ENCODE measurements at places on chromosomes 1 and 21.

- DNase-seq = no peak
Observed at GRCh38 chr1:10728595-10729410, 67.6 kb downstream of the CASZ1 start.

DNA sequence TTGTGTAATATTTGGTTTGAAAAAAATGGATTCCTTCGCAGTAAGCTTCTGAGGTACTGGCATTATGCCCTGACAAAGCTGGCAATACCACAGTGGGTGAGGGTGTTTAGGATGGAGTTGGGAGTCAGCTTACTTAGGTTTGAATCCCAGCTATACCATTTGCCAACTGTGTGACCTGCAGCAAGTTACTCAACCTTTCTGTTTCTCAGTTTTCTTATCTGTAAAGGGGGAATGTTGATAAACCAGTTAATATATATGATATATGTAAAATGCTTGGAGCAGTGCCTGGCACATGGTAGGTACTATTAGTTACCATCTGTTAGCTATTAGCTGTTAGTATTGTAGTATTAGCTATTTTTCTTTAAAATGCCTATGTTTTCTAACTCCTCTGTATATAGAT, 4.9 kb upstream of the HDGF start:
- no peak for DNase-seq

- DNase-seq = peak; percentile 73
Observed at GRCh38 chr1:117017648-117018047, 16.1 kb downstream of the CD101 start.

GRCh38 chr1:246647513-246647912, 76.7 kb upstream of the SCCPDH start:
- DNase-seq = no peak

DNA sequence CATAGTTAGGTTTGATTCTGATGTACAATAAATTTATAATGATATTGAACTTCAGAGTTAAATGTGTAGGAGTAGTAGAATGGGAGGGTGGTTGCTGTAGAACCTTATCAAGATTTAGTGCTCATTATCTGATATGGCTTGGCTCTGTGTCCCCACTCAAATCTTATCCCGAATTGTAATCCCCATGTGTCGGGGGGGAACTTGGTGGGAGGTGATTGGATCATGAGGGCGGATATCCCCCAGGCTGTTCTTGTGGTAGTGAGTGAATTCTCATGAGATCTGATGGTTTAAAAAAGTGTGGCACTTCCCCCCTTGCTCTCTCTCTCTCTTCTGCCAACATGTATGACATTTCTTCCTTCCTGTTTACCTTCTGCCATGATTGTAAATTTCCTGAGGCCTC, 265.5 kb downstream of the GRIK1 start:
- no peak for DNase-seq

GRCh38 chr1:48028218-48029069, 31.3 kb upstream of the TRABD2B start:
- DNase-seq = no peak

DNA sequence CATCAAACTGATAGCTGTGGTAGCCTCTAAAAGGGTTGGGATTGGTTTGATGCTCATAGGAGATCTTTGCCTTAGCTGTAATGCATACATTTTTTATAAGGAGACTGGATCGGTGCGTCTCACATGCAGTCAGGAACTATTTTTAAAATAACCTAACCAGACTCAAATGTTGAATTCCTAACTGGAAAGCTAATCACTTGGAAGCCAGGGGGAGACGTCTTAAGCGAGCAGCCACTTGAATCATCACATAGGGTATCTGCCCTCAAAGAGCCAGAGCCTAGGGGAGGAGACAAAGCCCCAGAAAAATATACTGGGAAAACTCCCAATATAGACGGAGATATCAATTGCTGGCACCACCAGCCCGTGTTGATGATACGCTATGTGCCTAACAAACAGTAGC, 61.7 kb upstream of the PUM1 start:
- no peak for DNase-seq

- DNase-seq = no peak
Observed at GRCh38 chr1:230197644-230198567, 130.9 kb downstream of the GALNT2 start.

GRCh38 chr1:3530926-3531818, 76.7 kb downstream of the ARHGEF16 start:
- DNase-seq = no peak

DNA sequence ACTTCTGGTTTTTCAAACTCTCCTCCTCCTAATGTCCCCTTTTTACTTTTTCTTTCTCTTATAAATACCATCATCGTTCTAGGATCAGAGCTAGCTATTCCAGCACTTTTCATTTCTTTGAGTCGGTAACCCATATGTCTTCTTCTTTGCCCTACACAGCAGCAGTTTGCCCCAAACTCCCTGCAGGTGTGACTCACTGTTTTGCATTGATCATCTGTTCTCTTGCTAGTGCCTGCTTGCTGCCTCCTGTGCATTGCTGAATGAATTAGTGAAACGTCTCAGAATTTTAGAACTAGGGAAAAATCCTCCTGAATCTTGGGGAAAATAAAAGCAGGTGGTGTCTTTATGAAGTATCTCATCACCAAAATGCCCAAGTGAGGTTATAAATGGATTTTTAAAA, 21.7 kb downstream of the KCNK2 start:
- no peak for DNase-seq

DNA sequence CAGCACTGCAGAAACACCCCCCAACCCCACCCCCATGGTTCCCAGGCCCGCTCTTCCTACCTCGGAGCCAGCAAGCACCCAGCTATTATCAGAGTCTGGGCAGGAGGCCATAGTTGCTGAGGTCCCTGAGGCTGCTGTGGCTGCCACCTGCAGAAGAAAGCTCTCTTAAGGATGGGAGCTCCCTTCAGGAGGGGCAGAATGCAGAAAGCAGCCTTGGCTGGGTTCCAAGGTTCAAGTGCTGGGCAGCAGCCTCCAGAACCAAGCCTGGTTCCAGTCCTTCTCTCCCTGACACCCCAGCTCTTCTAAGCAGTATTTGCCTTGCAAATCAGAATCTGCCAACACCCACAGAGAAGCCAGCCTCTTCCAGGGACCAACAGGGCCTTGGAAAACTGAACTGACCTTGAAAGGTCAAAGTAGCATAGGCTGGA, 2.3 kb downstream of the PBXIP1 start:
- no peak for DNase-seq

DNA sequence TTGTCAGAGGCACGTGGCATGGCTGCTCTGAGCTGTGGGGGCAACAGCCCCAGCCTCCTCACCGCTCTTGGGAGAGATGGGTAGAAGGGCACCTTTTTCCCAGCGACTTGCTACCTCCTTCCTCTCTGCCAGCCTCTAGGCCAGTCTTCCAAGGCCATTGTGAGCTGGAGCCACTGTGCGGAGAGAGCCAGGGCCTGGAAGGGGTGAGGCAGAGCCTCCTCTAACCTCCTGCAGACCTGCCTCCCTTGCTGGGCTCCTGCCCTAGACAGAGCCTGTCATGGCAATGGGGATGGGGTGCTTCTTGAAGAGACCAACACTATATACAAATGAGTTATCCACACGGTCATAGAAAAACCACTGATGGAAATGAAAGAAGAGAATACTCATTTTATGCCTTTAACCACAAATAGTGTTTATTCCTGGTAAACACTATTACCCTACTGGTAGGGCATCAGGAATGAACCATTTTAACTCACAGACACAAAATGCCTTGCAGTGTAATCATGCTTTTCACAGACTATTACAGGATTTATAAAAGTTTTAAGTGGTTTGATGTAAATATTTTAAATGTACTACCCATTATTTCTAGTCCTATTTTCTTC, 5.0 kb upstream of the IGFN1 start:
- no peak for DNase-seq

GRCh38 chr1:167718914-167719691, 2.7 kb upstream of the MPZL1 start:
- DNase-seq = no peak

DNA sequence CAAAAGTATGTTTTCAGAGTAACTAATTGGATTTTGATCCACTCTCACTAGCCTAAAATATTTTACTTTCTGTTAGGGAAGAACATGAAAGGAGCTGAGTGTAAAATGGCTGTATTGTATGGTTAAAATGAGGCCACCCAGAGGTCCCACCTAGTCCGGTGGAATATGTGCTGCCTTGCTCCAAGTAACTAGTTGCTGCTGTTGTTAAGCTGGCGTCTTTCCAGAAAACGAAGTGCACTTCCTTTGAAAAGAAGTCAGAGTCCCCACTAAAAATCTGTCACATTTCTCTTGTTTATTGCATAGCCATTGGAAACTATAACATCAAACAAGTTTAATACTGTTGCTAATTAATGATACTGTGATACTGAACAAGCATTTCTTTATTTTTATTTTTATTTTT, 3.2 kb downstream of the SLC25A33 start:
- no peak for DNase-seq

DNA sequence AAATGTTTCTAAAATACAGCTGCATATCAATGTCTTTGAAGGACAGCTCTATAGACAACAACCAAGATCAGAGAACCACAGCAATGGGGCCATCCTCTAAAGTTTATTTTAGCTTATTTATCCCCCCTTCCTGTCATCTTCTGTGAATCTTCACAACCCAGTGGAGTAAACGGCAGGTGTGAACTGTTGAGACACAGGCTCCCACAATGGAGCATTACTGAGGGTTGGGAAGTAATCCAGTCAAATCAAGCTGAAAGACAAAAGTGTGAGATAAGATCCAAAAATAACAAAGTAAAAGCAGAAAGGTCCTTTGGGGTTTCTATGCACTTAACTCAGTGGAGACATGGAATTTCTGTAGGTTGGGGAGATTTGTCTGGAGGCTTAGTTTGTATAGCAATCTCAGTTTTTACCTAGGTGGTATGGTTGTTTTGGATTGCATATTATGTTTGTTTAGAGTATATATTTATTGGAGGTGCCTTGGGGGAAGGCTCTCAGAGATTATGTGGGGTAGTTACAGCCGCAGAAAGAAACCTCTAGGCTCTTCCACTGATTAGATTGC, 286.9 kb upstream of the ADGRL2 start:
- no peak for DNase-seq

GRCh38 chr1:163442895-163443294, 121.1 kb downstream of the NUF2 start:
- no peak for DNase-seq

GRCh38 chr1:4147509-4147908, 247.4 kb upstream of the C1orf174 start:
- DNase-seq = no peak

DNA sequence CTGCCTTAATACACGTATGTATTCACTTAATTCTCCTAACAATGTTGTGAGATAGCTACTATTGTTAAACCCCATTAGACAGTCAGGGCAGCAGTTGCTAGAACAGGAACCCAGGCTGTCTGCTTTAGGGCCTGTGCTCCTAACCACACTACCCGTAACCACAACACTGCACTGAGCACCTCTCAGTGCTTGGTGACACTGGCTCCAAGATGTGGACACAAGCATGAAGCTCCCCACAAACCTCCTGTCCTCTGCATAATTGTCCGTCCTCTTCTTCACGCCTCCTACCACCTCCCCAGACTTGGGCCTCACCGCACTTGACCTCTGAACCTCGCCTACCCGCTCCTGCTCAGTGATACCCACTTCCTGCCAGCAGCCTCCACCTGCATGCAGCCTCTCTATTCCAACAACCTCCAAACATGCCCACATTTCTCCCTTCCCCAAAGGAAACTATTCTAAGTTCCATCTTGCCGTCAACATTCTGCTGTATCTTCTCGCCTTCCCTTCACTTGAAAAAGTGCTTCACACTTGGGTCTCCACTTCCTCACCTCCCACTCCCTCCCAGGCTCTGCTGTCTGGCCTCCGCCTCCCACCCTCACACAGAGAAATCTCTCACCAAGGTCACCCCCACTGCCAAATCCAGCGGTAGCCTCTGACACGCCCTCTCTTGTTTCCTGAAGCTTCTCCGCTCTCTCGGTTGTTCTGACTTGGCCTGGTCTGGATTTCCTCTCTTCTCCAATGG, 14.6 kb upstream of the AHDC1 start:
- no peak for DNase-seq

DNA sequence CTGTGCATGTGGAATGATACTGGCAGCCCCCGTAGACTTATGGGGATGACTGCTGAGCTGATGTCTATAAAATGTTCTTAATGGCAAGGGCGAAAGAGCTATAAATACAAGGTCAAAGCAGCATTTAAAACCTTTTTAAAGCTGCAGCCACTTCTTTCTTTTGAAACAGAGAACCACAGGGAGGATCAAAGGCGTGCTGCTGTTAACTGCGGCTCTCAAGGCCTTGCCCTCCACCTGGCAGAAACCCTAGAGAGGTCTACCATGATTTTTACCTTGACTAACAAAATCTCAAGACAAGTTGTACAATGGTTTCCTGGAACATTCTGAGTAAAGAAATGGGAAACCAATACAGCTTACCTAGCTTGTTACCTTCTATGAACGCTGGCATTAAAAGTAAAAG, 89.7 kb downstream of the SLC45A1 start:
- no peak for DNase-seq

- DNase-seq = no peak
Observed at GRCh38 chr1:23239638-23240295, 22.5 kb upstream of the HTR1D start.

DNA sequence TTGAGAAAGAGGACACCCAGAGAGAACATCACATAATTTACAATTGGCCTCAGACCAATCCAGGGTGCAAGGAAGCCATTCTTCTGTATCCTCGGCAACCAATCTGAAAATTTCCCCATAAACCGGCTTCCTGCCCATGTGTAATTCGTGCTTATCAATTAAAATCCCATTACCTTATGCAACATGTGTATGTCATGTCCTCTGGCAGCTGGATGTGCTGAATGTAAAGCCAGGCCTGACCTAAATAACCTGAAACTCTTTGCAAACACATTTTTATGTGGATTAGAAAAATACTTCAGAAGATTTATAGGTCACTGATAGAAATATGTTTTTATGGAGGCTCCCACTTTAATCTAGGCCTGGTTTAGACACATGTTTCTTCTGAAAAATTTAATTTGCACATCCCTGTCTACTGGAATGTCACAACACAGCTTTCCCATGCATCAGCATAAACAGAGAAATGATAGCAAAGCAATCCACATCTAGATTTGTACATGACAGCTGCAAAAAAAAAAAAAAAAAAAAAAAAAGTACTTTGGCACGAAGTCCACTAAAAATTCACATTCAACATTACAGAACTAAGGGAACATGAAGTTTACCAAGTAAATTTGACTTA, 69.4 kb upstream of the SAMSN1 start:
- no peak for DNase-seq

DNA sequence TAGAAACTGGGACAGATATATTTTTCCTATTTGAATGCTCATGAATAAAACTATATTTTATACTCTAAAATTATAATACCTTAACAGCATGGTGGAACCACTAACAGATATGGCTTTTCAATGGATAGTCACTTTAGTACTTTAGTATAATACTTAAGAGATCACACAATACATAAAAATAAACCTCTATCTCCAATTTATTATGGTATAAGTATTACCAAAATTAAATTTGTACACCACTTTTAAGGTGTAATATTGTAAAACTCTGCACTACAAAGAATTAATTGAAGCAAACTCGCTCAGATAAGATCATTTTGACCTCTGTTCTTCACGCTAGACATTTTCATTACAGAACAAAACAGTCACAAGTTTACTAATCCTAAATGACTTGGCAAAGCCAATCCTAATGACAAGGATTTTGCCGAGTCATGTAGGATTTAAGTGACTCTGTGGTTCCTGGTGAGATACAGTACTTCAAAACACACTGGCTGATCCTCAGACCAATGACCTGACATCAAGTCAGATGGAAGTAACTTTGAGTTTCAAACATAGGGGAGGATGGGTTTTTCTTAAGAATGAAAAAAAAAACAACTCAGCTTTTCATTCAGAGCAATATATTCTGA, 200.6 kb downstream of the SMYD3 start:
- no peak for DNase-seq

Measured in NCI-H524 treated with DMSO at 0.1 percent for 48 hours (cell line).